ENCODE measurements at places on chromosomes 13 and 19.

DNA sequence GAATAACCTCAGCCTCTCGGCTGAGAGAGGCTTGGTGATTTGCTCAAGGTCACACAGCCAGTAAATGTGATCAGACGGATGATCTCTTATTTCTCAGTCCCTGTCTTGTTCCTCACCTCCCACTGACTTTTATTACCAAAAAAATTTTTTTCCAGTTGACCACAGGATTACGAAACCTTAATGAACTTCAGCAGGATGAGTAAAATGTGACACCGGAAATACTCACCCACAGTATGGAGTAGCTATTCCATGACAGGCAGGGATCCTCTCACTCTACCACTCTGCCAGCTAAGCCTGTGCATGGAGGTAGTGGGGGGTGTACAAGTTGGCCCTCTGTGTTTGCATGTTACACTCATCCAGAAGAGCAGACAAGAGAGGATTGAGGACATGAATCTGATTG lies 916.4 kb downstream of the UQCRFS1 start:
- H3K27ac ChIP-seq, result no peak overlapping the region
- H3K27me3 ChIP-seq, result no peaks in the 10 kb centered on the region
- H3K4me3 ChIP-seq, result no peak overlapping the region
- no peaks in the 10 kb centered on the region for H3K36me3 ChIP-seq
- no peak for DNase-seq

DNA sequence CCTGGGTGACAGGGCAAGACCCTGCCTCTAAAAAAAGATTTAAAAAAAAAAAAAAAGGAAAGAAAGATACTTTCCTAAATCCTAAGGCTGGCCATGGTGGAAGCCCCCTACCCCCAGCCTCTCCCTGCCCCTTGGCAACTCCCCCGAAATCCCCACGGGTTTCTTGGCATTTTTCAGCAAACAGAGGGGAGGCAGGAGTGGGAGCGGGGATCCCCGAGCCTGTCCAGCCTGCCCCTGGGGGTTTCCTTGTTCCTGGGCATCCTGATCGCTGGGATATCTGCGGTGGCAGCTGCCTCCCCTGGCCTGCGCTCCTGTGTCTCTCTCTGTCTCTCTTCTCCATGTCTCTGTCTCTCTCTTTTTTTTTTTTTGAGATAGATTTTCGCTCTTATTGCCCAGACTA lies 3.4 kb upstream of the EBI3 start:
- H3K4me1 ChIP-seq, result peaks cover 8% of the 10 kb centered on the region
- H3K4me3 ChIP-seq, result no peak overlapping the region
- peaks cover 3% of the 10 kb centered on the region for H3K27me3 ChIP-seq
- DNase-seq, result no peak
- H3K36me3 ChIP-seq, result no peaks in the 10 kb centered on the region
- no peak overlapping the region for H3K27ac ChIP-seq

- H3K4me1 ChIP-seq, result no peaks in the 10 kb centered on the region
- H3K36me3 ChIP-seq, result no peaks in the 10 kb centered on the region
- DNase-seq, result no peak
- H3K27ac ChIP-seq, result no peak overlapping the region
- no peaks in the 10 kb centered on the region for H3K27me3 ChIP-seq
Observed at GRCh38 chr13:97200081-97200942, 21.8 kb upstream of the MBNL2 start.

DNA sequence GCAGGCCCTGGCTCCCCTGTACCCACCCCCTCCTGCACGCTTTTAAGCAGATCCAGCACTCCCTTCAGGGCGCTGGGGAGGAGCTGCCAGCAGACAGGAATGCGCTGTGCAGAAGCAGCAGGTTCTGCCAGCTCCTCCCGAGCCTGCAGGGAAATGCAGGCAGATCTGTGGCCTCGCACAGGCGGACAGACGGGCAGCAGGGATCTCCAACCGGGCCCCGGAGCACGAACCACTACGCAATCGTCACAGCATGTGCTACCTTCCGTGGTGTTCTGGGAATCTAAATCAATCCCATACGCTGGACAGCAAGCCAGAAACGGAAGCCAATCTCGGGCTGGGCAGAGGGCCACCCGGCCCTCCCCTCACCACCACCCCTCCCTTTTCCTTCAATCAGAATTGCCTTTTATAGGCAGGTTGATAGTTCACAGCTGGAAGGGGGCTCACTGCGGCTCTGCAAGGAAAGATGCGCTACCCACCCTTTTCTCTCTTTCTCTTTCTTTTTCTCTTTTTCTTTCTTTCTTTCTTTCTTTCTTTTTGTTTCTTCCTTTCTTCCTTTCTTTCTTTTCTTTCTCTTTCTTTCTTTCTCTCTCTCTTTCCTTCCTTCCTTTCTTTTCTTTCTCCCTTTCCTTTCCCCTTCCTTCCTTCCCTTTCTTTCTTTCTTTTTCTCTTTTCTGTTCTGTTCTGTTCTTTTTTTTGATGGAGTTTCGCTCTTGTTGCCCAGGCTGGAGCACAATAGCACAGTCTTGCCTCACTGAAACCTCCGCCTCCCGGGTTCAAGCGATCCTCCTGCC lies 99.9 kb downstream of the GNG7 start:
- H3K36me3 ChIP-seq, result no peaks in the 10 kb centered on the region
- DNase-seq, result peak; percentile 91
- H3K4me1 ChIP-seq, result peaks cover 19% of the 10 kb centered on the region
- peak overlapping the region; percentile 74 for H3K27ac ChIP-seq

- H3K4me1 ChIP-seq, result no peaks in the 10 kb centered on the region
- H3K27me3 ChIP-seq, result no peaks in the 10 kb centered on the region
- no peaks in the 10 kb centered on the region for H3K36me3 ChIP-seq
- no peak for DNase-seq
Observed at GRCh38 chr13:58921129-58921528, 1242.6 kb downstream of the DIAPH3 start.

DNA sequence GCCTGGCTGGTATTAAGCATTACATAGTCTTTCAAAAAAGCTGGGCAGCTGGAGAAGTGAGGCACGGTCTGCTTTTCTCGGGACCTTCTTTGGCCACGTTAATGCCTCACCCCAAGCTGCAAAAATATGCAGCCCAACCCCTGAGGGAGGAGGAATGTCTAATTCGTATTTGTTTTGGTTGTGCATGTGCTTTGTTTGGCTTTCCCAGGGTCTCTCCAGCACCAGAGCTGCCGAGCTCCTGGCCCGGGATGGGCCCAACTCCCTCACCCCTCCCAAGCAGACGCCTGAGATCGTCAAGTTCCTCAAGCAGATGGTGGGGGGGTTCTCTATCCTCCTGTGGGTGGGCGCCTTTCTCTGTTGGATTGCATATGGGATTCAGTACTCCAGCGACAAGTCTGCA lies 7.9 kb downstream of the ATP12A start:
- DNase-seq, result no peak
- H3K27ac ChIP-seq, result no peak overlapping the region
- H3K4me3 ChIP-seq, result no peak overlapping the region
- peaks cover 3% of the 10 kb centered on the region for H3K4me1 ChIP-seq
- H3K36me3 ChIP-seq, result no peaks in the 10 kb centered on the region

GRCh38 chr13:84479656-84480055 lies 597.4 kb upstream of the SLITRK1 start:
- no peak for DNase-seq
- H3K27me3 ChIP-seq, result no peaks in the 10 kb centered on the region
- H3K4me1 ChIP-seq, result no peaks in the 10 kb centered on the region
- H3K4me3 ChIP-seq, result no peak overlapping the region
- H3K36me3 ChIP-seq, result no peaks in the 10 kb centered on the region
- no peak overlapping the region for H3K27ac ChIP-seq

DNA sequence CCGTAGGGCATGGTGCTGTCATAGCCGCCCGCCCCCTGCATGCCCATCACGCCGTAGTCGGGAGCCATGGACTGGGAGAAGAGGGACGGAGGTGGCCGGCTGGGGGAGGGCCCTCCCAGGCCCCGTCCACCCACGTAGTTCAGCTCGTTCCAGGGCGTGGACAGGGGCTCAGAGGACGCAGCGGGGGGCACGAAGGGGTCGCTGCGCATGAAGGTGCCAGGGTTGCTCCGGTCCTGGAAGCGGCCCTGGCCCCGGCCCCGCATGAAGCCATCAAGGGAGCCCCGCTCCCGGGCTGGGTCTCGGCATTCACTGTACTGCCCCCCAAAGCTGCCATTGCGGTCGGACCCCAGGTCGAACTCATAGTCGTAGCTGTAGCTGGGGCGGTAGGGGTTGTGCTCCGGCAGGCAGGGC lies 6.7 kb downstream of the AKAP8 start:
- no peaks in the 10 kb centered on the region for H3K27me3 ChIP-seq
- H3K36me3 ChIP-seq, result peaks cover 66% of the 10 kb centered on the region

DNA sequence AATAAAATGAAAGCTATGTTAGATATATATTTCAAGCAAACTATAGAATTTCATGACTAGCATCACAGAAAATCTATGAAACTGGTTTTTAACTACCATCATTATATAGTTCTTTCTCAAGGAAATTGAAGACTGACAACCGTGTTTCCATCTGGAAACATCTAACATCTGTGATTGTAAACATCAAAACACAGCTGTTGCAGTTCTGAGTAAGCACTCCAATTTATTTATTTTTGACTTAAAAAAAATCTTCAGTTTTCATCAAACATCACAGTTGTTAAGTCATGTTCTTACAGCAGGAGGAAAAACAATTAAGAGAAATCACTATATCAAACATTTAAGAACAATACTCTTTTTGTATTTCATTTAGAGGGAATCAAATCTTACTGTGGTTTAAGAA lies 1653.0 kb upstream of the MIR17HG start:
- H3K27me3 ChIP-seq, result no peaks in the 10 kb centered on the region
- H3K27ac ChIP-seq, result no peak overlapping the region
- peak; percentile 65 for DNase-seq
- no peaks in the 10 kb centered on the region for H3K36me3 ChIP-seq
- peaks cover 2% of the 10 kb centered on the region for H3K4me1 ChIP-seq

- H3K27ac ChIP-seq, result no peak overlapping the region
- no peaks in the 10 kb centered on the region for H3K36me3 ChIP-seq
Observed at GRCh38 chr13:54989418-54989817, 1960.8 kb downstream of the OLFM4 start.
